ENCODE measurements at places on chromosomes 2 and 18. TPM values are rescaled to one million over a fixed set of nuclear protein-coding genes. Genes with fewer than 3 reads are reported as not detected.

Gene POTEI
- total RNA-seq: not detected

Gene CGREF1
- total RNA-seq: 9.3 TPM

Gene IRS1
- total RNA-seq: 29.7 TPM

Gene IAH1
- 51.7 TPM for total RNA-seq

Gene TTN
- total RNA-seq: 5.5 TPM

Gene CAPN14
- total RNA-seq: 0.16 TPM

Gene KLHL30
- 0.33 TPM for total RNA-seq

Gene CPS1
- 35.7 TPM for total RNA-seq

Gene ABCG8
- total RNA-seq: not detected

Gene TEX44
- not detected for total RNA-seq

Gene CDH19
- not detected for total RNA-seq

Gene GPR55
- total RNA-seq: under 0.01 TPM

Gene DUSP2
- 1.4 TPM for total RNA-seq

Gene CENPA
- total RNA-seq: not detected

Gene DSC2
- 0.82 TPM for total RNA-seq

Gene CDK5R2
- total RNA-seq: not detected

Gene PLGLB1
- 1.5 TPM for total RNA-seq

Gene GALNT13
- 0.45 TPM for total RNA-seq

Gene SCN2A
- 18.5 TPM for total RNA-seq
